ENCODE measurements at places on chromosomes 4 and X.

GRCh38 chrX:39950018-39950688 is 147.6 kb downstream of the BCOR start:
- DNase-seq: no peak

- no peak for DNase-seq
These were observed 62.5 kb downstream of the RGS12 start for GRCh38 chr4:3355266-3355748.

GRCh38 chrX:119190091-119190681 is 45.9 kb upstream of the PGRMC1 start:
- DNase-seq: no peak

- no peak for DNase-seq
These were observed 114.6 kb upstream of the SH3RF1 start for GRCh38 chr4:169385376-169385775.

- DNase-seq: no peak
These were observed 7.6 kb downstream of the CTAG1A start for GRCh38 chrX:154592505-154592904.

- DNase-seq: no peak
These were observed 64.0 kb downstream of the HHIP start for GRCh38 chr4:144709793-144710525.

GRCh38 chr4:89172865-89173264 is 61.5 kb downstream of the TIGD2 start:
- no peak for DNase-seq

GRCh38 chrX:48676893-48677270 is 6.7 kb upstream of the WAS start:
- DNase-seq: no peak

- no peak for DNase-seq
These were observed 144.0 kb upstream of the PJA1 start for GRCh38 chrX:69309074-69309792.

- no peak for DNase-seq
These were observed 973 bp downstream of the YIPF6 start for GRCh38 chrX:68499543-68500504.

DNA sequence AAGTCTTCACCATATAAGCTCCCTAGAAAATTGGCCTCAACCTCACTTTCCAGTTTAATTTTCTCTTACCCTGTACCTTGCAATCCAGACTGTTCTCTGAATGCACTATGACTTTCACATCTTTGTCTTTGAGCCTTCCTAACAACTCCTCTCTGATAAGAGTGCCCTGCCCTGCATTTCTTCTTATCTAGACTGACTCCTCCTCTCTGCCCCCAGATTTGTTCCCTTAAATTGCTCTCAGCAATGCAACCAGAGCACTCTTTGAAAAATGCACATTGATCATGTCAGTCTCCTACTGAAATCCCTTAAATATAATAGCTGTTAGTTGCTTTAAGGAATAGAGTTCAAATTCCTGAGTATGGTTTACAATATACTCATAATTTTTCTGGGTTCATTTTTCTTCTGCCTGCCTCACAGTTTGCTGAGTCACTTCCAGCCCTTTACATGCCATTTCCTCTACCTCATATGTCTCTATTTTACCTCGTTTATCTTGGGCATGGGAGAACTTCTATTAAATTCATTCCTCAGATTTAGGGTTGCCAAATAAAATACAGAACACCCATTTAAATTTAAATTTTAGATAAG is 582.7 kb upstream of the AADAT start:
- DNase-seq: no peak

DNA sequence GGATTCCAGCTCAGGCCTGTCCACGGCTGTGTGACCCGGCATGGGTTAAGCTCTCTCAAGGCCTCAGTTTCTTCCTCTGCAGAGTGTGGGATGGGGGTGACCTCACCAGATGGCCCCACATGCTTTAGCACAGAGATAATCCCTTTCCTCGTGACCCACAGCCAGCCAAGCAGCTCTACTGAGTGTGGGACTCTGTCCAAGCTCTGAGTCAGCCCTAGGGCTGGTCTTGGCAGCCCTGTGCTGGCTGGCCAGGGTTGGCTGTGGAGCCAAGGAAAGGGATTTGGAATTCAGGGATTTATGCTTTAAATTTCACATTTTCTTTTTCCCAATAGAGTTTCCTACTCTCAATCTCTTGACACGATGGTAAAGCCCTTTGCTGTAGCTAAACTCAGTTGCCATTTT is 19.7 kb upstream of the SPON2 start:
- peak; percentile 57 for DNase-seq

DNA sequence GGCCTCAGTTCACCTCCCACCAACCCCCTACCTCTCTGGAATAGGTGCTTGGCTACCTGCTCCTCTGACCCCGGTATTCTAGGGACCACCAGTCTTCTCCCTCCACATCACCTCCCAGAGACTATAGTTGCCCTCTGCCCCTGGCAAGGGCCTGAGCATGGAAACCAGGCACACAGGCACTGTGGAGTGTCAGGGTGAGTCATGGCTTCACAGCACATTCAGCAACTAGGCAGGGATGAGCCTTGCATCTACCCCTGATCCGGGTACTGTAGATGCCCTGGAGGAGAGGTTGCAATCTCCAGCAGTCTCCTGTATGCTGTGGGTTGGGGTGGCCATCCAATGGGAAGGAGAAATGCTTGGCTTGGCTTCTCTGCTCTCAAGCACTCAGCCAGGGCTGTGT is 472.7 kb downstream of the IDS start:
- no peak for DNase-seq

GRCh38 chrX:155778844-155779553 is 102.1 kb upstream of the VAMP7 start:
- no peak for DNase-seq

GRCh38 chr4:27046851-27047250 is 186.2 kb downstream of the STIM2 start:
- no peak for DNase-seq

DNA sequence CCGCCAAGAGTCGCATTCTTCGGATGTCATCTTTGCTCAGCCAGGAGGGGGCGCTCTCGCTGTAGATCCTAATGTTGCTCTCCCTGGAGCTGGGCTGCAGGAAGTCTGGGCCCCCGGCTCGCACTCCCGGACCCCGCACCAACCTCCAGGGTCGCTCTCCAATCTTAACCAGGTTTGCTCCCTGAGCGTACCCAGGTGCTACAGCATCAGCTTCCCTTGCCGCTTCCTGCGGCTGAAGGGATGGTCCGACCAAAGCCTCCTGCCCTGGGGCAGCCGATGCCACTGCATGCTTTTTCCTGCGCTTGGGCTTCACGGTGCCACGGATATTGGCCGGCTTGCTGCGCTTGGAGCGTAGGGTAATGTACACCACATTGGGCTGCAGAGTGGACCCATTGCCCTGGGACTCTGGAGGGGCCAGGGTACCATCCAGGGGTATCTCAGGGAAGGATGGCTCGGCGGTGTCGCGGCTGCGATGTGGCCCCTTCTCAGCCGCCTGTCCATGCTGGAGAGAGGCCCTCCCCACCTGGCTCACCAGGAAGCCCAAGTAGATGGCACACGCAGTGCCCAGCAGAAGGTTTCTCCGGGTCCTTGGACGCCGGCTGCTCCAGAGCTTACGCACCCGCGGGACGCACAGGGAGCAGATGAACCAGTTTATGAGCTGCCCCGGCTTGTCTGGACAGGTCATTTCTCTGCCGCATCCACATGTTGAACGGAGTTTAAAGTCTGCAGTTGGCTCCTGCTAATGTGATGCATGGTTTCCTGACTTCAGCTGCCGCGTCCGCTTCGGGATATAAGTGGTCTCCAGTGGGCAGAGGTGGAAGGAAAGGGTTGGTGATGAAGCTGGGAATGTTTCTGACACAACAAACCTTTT is 1.9 kb downstream of the GASK1B start:
- no peak for DNase-seq

- no peak for DNase-seq
These were observed 114.0 kb upstream of the SH3RF1 start for GRCh38 chr4:169384779-169385178.
